ENCODE measurements at places on chromosomes 2 and 18.

DNA sequence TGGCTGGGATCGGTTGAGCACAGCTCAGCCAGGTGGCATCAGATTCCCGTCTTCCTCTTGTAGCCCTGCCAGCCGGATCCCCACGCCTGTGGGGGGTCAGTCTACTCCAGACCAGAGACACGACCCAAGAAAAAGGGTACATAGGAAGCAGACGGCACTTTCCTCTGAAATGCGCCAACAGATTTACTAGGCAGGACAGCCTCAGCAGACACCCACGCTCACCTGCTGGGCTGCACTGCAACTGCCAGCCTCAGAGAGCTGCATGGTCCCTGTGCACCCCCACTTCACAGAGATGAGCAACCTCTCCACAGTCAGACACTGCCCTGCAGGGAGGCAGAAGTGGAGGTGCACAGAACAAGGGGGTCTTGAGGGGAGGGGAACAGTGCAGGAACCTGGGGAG lies 75.7 kb upstream of the OTOS start:
- DNase-seq: no peak

DNA sequence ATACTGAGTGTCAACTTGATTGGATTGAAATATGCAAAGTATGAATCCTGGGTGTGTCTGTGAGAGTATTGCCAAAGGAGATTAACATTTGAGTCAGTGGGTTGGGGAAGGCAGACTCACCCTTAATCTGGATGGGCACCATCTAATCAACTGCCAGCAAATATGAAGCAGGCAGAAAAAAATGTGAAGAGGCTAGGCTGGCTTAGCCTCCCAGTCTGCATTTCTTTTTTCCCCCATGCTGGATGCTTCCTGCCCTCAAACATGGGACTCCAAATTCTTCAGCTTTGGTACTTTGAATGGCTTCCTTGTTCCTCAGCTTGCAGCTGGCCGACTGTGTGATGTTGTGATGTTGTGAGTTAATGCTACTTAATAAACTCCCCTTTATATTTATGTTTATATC lies 577.4 kb downstream of the CPS1 start:
- DNase-seq: no peak

DNA sequence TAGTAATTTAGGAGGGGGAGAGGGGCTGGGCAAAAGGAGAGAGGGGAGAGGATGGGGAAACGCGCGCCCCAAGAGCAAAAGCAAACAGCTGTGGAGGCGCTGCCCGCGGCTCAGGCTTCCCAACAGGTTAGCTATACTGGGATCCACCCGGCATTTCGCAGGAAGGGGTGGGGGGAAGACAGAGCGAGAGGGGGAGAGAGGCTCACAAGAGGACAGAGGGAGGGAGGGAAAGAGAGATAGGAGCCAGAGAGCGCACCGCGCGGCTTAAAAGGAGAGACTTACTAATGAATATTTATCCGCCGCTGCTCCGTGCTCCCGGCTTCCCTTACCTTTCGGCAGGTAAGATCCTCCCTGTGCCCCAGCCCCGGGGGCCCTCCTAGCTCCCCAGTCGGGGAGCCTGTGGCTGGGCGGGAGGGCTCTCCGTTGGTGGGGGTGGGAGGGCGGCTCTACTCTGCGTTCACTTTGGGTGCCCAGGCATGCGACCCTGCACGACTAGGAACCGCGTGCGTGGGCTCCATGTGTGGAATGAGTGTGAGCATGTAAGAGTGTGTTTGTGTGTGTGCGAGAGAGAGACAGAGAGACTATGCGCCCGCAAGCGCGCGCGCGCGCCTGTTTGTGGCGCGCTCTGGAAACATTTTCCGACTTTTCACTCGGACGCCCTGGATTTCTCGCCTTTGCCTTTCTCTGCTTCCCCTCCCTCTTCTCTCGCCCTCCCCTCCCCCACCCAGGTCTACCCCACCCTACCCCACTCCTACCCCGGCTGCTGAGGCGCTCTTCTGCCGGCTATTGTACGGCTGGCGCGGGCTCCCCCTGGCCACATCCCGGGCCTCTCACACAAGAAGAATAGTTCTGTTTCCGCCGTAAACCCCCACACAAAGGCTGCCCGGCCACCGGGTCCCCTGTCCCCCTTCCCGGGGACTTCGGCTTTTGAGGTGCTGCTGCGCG lies 7.2 kb upstream of the SIX3 start:
- no peak for DNase-seq

- DNase-seq: no peak
These were observed 239.1 kb downstream of the ASXL3 start for GRCh38 chr18:33817096-33817495.

DNA sequence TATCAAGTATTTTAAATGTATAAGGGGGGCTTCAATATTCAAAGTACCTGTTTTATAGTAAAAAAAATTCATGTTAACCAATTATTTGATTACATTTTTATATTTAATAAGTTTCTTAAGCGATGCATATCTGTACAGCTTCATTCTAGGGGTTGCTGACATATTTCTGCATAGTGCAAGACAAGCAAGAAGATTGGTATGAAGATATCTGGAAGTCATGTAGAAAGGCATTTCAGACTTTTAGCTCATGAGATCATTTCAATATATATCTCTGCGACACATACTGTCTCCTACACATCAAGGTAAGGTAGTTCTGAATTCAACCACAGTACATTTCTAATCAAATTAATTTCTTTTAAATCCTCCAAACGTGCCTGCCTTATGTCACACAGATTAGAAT lies 73.1 kb downstream of the MEMO1 start:
- no peak for DNase-seq

DNA sequence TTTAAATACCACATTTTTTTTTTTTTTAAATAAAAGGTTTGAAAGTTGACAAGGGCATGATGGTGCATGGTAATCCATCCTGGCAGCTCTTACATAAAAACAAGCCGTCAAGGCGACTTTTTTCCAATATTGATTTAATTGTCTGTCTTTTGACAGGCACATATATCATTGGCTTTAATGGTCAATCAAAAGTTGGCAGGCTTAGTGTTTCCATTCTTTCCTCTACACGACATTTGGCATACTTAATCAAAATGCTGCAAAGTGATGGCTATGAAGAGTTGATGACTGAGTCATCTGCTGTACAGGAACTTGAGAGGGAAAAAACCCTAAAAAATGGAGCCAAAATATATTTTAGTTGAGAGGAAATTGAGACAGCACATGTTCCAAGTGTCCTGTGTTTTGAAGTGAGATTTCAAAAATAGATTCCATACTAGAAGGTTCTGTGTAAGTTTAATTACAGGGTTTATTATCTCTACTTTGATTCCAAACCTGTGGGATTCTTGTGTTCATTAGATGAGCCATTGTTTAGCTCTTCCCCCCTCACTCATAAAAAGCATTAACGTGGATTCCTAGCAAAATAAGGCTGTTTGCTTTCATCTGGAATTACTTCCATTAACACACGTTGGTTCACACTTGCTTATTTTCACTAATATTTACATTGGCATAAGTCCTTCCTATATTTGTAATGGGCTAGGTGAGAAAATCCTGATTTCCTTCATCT lies 3.2 kb downstream of the TSHZ1 start:
- no peak for DNase-seq

DNA sequence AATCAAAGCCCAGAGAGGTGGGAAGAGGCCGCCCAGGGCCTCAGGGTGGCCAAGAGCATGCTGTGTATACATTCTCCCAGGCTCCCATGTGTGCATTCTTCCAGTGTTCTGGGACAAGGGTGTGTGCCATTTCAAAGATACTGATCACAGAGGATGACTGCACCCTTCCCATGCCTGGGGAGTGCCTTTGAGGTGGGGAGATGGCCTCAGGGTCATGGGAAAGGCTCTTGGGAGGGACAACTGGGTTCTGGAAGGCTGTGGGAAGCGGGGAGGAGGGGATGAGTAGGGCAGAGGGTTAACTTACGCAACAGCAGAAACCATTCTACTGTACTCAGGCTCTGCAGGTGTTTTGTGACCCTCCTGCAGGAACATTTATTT lies 40.9 kb downstream of the KLHL29 start:
- DNase-seq: no peak

GRCh38 chr2:217994776-217995274 lies 8.0 kb downstream of the TNS1 start:
- no peak for DNase-seq

GRCh38 chr2:88568179-88568578 lies 59.1 kb downstream of the EIF2AK3 start:
- no peak for DNase-seq

DNA sequence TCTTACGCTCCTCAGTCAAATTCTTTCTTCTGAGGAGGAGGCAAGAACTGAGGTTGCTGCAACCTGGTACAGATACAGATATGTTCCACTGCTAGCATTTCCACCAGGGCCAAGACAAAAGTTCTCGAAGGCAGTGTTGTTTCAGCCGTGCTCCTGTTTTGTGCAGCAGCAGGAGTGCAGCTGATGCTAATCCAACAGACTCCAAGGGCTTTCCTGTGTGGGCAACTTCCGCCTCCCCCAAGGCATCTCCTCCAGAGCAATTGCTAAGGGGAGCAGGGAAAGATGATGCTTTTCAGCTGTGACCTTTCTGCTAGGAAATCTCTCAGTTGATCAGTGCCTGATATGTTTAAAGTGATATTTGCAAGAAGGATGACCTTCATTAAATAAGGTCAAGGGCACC lies 52.6 kb upstream of the DAPL1 start:
- DNase-seq: no peak

GRCh38 chr2:101400048-101400447 lies 12.7 kb upstream of the CREG2 start:
- DNase-seq: no peak

GRCh38 chr18:59715445-59715844 lies 18.2 kb upstream of the CCBE1 start:
- DNase-seq: no peak

DNA sequence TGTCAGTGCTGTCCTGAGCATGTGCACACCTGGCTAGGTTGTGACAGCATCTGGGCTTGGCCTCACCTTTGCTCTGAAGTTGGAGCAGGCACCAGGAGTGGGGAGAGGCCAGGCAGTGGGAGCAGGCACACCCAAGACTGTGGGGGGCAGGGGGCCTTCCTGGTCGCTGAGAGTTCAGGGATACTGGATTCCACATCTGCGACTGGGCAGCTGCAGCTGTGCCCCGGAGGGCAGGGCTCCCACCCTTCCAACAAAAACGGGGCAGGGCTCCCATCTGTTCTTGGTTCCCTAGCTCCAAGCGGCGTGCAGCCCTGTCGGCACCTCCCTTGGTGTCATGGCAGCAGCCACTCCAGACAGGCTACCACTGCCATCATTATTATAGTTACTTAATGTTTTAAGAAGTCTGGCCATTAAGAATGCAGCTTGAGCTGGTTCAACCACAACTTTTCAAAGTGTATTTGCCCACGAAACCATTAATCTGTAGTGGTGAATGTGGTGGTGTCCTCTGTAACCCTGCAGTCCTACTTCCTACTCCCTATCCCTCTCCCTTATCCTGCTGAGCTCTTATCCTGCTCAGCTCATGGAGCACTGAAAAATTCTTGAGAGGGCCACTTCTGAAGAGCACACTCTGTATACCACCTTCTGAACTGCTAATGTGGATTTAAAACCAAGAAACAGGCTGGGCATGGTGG lies 48.0 kb upstream of the RAB1A start:
- DNase-seq: no peak
